ENCODE measurements at places on chromosomes 2 and 18.

- no peak for DNase-seq
Measured at GRCh38 chr18:52748343-52748742, 408.3 kb downstream of the DCC start.

DNA sequence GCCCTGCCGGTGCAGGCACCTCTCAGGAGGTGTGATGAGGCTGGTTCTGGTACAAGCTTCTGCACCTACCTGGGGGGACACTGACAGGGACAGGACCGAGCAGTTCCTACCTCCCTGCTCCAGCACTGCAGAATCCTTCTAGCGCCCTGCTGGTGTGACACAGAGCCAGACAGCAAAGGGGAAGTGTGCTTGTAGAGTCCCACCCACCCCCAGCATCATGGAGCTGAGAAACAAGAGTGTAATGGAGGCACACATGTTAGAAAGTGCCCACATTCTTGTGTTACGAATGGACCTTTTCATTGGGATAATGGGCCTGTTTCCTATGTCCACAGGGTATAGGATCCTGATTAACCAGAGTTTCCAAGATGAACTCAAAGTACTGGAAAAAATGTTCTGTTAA, 38.3 kb downstream of the OXER1 start:
- DNase-seq, result no peak

DNA sequence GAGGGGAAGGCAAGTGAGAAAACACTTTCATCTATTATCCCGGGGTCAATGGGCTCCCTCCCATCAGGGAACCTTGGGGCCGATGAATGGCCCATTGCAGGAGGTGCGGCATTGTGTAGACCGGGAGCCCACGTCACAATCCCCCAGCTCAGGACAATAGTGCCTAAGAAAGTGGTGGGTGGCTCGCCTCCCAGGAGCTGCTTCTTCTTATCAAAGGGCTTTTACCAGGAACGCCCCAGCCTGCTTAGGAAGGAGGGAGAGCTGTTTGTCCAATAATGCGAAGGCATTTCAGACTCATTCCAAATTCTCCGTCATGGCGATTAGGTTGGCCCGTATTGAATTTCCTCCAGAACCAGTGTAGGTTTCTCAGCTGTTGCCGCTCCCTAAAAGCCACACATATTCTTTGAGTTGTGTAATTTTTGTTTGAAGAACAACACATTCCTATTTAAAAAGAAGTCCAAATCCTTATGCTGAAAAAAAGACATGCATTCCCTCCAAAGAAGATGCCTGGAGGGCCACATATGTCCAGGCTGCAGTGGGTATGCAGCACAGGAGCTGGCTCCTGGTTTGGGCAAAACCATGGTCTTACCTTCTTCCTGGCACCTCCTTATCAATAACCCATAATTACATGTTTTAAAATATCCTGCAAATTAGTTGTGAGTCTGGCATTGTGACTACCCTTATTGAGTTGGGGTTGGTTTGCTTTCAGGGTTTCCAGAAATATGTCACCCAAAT, 264.7 kb downstream of the MYCN start:
- no peak for DNase-seq

GRCh38 chr18:63819786-63820185, 44.6 kb downstream of the SERPINB7 start:
- no peak for DNase-seq

DNA sequence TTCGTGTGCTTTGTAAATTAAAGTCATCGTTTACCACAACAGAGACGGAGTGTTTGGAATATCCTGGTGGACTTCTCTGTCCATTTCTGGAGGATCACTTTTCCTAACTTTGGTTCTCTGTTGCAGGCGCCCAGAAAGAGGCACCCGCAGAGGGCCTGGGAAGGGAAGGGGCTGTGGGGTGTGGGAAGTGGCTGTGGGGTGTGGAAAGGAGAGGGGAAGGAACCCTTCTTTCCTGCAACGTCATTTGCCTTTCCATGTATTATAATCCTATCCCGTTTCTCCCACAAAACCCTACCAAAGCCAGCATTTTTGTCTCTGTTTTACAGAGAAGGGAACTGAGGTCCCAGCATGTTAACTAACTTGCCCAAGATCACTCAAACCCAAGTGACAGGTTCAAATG, 210.0 kb downstream of the KLHL29 start:
- DNase-seq, result no peak

- no peak for DNase-seq
Measured at GRCh38 chr2:189608795-189609422, 28.3 kb upstream of the SLC40A1 start.

DNA sequence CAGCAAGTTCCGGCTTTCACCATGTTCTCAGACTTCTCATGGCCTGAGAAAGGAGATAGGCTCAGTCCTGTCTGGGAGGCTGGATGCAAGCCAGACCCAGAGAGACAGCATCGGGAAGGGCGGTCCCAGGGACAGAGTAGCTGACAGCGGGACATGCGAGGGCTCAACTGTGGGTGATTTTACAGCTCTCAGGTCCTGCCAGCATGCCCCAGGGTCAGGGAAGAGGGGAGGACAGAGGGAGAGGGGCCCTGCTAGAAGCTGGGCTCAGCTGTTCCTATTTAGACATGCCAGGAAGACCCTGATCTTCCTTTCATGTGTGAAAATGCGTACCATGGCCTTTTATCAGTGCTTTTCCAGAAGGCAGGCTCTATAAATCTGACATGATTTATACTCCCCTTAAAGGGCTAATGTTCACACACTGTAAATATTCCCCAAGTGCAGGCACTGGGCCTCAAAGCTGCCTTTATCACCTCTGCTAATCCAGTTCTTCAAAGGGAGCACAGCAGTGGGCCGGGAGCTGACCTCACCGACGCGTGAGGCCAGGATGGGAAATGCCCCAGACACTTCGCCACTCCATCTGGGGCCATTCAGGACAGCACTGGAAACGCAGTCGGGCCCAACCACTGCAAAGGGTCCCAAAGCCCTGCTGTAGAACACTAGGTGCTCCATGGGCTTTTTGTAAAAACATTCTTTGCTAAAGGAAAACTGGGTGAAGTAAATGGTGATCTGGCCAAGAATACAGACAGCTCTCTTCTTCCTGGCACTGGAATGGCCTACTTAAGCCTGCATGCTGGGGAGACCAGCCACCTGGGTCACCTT, 96.1 kb upstream of the LMAN1 start:
- no peak for DNase-seq

GRCh38 chr2:56108806-56109205, 75.0 kb upstream of the CCDC85A start:
- DNase-seq, result no peak

GRCh38 chr2:133788386-133788785, 220.1 kb upstream of the NCKAP5 start:
- no peak for DNase-seq

- no peak for DNase-seq
Measured at GRCh38 chr2:144826105-144826504, 306.2 kb upstream of the ZEB2 start.

DNA sequence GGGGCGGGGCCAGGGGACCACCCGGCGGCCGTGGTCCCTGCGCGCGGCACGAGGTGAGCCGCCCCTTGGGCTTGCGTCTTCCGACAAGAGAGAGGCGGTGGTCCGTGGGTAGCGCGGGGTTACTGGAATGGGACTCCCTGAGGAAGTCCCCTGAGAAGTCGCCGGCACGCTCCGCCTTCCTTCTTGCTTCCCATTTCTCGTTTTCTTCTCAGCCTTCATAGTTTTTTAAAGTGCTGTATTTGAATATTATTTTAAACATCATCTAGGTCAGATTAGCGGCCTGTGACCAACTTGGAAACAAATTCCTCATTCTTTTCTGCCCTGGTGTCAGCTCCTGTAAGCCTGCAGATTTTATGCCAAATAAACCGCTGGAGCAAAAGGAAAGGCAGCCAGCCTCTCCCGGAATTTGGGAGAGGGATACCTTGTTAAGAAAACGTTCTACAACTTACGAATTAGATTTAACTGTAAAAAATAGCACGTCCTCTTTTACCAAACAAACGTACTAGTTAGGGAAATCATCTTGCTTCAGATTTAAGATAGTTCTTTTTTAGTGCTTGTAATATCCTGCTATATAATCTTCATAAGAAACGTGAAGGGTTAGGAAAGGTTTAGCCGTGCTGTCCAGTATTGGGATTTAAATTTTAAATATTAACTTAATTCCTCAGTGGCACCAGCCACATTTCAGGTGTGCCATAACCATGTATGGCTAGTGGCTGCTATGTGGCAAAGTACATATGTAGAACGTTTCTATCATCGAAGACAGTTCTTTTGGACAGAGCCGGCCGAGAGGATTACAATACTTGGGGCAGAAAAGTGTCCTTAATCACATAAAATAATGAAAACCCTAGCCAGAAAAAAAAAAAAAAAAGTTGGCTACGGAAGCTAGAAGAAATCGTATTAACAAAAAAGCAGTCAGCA, 628 bp upstream of the PTPN2 start:
- no peak for DNase-seq

DNA sequence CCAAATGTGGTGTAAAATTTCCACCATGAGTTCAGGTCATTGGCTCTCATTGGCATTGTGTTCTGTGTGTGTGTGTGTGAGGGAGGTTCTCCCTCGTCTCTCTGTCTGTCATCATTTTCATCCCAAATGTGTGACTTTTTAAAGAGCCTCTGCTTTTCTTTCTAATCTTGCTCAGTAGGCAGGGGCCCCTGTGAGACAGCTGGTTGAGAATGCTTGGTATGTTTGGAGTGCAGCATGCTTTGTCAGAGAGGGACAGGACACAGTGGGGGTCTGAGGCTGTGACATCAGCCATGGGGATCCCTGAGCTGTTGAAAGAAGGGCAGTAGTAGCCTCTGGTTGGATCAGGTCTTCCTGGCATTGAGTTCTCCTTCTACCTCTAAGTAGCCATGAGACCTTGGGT, 10.6 kb downstream of the PTPRM start:
- no peak for DNase-seq

GRCh38 chr18:3885209-3885792, 435.3 kb downstream of the TGIF1 start:
- peak; percentile 53 for DNase-seq

DNA sequence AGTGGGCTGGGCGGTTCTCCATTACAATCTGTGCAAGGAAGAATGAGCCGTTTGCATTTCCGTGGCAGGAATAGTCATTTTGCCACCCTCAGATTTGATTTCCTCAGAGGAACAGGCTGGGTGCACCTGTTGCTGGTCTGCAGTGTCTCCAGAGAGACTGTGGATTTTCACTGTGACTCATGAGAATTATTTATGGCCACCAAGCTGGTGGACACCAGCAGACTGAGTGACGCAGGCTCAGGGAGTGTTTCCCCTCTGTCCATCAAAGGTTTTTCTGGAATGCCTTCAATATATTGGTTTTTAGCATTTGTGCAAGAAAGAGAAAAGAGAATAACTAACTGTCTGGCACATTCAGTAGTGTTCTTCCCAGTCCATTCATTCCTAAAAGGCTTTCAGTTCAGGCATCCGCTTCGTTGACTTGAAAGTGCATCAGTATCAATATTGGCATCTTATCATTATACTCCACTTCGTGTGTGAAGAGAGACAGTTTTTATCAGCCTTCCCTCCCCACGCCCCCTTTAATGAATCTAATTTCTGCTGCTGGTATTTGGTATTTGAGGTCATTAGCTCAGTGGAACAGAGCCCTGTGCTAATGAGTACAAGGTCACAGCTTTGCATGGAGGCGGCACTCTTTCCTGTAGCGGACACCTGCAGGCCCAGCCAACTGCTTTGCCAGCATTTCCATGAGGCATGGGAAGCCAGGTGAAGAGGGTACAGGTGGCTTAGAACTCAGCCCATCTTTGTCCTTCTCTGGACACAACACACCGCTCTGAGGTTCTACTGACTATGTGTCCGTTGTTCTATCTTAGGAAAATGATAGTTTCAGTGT, 39.9 kb downstream of the PRKCE start:
- no peak for DNase-seq

DNA sequence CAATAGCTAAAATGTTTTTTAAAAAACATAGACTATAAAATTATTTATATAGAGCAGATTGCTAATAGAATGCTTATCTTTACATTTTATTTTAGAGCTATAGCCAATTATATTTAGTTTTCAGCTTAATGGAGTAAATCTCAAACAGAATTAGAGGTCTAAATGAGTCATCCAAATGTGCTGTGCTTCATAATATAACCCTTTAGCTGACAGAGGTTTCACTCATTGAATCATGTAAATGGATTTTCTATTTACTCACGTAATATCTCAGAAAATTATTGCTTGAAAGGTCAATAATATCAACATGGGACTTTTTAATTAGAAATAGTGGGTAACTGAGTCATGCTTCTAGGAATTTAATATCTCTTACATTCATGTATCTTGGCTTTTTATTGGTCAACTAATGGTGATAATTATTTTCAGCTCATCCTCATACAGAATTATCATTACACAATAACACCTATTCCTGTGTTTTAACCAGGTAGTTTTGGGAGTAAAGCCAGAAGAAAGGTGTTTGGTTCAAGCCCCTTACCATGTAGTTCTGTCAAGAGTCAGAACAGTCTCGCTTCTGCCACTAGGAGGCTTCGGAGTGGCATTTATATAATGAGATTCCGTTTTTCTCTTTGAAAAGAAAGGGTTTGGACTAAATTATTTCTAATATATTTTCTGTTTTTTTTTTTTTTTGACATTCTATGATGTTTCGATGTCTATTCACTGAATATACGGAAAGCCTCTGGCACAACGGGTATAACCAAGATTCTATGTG, 217.6 kb downstream of the CDH7 start:
- no peak for DNase-seq

DNA sequence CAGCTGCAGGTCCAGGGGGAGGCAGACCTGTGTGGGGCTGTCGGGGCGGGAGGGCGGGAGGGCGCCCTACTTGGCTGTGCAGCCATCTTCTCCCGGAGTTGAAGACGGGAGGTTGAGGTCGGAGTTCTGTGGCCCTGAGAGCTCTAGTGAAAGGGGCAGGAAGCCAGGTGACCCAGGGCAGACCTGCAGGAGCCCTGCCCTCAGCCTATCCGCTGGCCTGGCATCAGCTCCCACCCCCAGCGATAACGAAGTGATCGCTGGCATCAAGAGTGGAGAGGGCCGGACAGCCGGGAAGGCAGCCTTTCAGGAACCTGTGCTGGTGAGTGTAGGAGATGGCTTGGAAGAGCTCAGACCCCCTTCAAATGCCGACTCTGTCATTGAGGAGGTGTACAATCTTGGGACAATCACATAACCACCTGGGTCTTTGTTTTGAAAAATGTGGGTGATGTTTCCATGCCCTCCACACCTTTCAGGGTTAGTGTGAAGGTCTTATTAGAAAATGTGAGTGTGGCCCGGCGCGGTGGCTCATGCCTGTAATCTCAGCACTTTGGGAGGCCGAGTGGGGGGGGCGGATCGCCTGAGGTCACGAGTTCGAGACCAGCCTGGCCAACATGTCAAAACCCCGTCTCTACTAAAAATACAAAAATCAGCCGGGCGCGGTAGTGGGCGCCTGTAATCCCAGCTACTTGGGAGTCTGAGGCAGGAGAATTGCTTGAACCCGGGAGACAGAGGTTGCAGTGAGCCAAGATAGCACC, 1.3 kb downstream of the ARHGEF4 start:
- DNase-seq, result no peak

GRCh38 chr2:156891609-156892008, 365.9 kb upstream of the GALNT5 start:
- DNase-seq, result no peak

Measured in COR-L47 (cell line).